ENCODE measurements at places on chromosomes 13 and 19. TPM values are rescaled to one million over a fixed set of nuclear protein-coding genes. Genes with fewer than 3 reads are reported as not detected.

DNA sequence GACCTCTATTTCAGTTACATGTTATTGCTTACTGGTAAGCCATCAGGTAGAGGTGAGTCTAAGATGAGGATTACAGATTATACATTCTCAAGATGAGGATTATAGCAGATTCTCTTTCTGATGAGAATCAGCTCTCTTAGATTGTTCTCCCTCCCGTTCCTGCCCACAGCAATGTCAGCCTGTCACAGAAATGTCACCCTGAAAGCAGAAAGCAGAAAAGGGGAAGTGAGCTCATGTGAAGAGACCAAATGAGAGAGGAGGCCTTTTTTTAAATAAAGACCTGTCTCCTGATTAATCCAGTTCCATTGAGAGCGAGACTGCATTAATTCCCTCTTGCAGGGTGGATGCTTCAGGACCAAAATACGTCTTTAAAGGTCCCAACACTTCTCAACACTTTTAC, 445.6 kb downstream of the KCTD12 start:
- DNase-seq: no peak

GRCh38 chr19:6393983-6394412, 1.0 kb upstream of the GTF2F1 start:
- no peak for DNase-seq

DNA sequence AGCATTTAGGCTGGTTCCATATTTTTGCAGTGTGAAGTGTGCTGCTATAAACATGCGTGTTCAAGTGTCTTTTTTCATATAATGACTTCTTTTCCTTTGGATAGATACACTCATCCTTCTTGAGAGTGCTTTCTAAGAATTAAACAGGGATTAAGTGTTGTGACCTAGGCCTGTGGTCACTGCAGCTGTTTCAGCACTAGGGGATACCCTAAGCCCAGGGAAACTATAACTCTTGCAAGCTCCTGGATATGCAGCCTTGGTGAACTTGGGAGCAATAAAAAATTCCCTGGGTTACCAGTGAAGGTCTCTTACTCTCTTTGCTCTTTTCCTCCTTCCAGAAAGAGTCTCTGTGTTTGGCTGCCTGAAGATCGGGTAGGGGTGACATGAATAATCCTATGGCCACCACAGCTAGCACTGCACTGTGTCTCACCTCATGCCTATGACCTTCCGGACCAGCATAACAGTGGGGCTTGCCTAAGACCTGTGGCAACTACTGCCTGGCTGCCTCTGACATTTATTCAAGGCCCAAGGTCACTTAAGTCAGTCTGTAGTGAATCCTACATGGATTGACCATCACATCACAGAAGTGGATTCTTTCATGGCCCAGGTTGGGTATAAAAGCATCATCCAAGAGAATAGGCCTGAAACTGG, 799.7 kb downstream of the DACH1 start:
- no peak for DNase-seq

DNA sequence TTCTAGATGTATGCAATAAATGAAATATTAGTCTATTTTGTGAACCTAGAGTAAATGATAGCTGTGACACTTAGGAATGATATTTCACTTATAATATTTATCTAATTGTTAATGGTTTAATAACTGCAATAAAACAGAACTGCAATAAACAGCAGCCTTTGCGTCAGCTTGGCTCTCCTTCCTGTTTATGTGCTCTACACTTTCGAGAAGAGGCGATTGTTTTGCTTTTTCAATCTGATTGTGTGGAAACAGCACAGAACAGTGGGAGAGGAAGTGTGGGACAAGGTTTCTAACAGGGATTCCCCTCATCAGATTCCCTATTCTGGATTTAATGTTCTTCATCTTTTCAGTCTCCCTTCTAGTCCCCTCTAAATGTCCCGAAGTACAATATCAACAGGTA, 17.3 kb upstream of the TRPC4 start:
- no peak for DNase-seq

GRCh38 chr19:18670312-18670711, 13.2 kb upstream of the CRTC1 start:
- no peak for DNase-seq

ACTMAP gene
- total RNA-seq: 1.8 TPM

- no peak for DNase-seq
Measured at GRCh38 chr13:50141375-50141975, 126.2 kb downstream of the KCNRG start.

GRCh38 chr19:53792721-53793433, 31.2 kb downstream of the NLRP12 start:
- peak; percentile 84 for DNase-seq

Data from sigmoid colon (tissue), 7 donors.